ENCODE measurements at places on chromosomes 16 and 17. TPM values are rescaled to one million over a fixed set of nuclear protein-coding genes. Genes with fewer than 3 reads are reported as not detected.

- no peak for DNase-seq
Observed at GRCh38 chr17:10613775-10614513, 43.2 kb downstream of the MYH3 start.

Gene RNF135
- 8.8 TPM for total RNA-seq

Gene NPB
- total RNA-seq, result 0.18 TPM

Gene RAB26
- total RNA-seq, result 0.28 TPM

All from natural killer cell (primary cell).